ENCODE measurements at places on chromosomes 2 and 18.

- DNase-seq = no peak
Observed at GRCh38 chr2:72412214-72412613, 264.6 kb upstream of the CYP26B1 start.

DNA sequence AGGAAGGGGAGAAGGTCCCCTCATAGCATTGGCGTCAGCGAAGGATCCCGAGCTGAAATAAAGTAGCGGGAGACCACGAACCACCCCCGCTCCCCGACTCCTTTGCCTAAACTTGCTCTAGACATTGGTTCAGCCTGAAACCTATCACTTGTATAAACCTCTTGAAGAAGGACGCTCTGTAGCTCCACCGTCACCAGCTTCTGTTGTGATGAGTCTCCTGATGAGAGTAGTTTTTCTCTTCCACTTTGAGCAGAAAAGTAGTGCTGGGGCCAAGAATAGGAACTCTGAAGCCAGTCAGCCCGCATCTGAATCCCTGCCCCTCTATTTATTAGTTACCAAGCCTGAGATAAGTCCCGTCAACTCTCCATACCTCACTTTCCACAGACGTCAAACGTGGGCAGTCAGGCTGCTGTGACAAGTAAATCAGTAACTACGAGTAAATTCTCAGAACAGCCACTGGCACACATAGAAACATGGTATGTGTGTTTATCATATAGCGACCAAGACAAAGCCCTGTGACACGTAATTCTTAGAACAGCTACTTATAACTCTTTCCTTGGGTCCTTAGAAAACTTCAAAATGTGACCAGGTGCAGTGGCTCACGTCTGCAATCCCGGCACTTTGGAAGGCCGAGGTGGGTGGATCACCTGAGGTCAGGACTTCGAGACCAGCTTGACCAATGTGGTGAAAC lies 61.7 kb downstream of the CD226 start:
- DNase-seq = peak; percentile 73

DNA sequence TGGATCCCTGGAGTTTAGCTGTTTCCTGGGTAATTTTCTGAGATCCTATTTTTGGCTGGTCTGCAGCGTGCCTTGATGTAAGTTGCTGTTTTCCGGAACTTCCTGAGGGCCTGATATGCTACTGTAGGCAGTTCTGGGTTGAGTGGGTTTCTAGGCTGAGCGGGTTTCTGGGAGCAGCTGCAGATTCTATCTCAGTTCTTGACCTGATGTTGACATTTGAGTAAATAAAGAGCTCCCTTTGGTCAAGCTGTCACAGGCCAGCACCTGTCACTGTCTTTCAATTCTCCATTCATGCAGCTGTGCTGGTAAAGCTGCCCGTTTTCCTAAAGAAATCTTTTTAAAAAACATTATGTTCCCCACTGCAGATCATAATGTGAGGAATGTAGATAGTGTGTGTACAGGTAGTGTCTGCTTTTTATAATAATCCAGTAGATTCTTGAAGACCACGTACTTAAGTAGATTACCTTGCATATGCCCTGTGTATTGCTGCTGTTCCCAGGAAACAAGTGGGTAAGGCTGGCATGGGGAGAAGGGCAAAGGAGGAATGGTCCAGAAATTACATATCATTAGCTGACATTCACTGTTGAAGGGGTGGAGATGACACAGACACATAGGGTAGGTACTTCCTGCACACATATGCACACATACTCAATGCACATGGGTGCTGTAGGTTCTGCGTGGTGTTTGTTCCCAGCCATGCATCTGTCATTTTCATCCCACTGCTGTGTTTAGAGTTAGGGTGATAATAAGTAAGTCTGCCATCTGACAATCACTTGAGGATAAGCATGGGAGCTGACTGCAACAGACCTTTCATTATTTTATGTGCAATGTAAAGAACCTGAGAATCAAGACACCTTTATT lies 25.9 kb downstream of the CD28 start:
- no peak for DNase-seq

GRCh38 chr2:232666051-232666805 lies 30.9 kb upstream of the GIGYF2 start:
- no peak for DNase-seq

- peak; percentile 15 for DNase-seq
Observed at GRCh38 chr18:51278045-51278649, 80.7 kb upstream of the MEX3C start.

DNA sequence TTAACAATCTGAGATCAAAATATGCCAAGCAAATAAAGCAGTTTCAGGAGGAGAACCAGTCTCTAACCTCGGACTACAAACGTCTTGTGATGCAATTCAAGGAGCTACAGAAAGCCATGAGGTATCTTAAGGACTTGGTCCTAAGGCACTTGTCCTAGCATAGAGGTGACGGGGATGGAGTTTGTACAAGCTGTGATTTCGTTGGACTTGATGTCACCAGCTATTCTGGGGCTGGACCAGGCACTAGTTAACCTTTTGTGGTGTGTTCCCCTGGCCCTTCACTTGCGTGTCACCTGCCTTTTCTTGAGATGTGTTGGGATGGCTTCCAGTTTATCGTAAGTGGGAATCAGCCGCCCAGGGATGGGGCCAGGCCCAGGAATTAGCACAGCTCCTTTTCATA lies 33.7 kb downstream of the OTOF start:
- DNase-seq = no peak

DNA sequence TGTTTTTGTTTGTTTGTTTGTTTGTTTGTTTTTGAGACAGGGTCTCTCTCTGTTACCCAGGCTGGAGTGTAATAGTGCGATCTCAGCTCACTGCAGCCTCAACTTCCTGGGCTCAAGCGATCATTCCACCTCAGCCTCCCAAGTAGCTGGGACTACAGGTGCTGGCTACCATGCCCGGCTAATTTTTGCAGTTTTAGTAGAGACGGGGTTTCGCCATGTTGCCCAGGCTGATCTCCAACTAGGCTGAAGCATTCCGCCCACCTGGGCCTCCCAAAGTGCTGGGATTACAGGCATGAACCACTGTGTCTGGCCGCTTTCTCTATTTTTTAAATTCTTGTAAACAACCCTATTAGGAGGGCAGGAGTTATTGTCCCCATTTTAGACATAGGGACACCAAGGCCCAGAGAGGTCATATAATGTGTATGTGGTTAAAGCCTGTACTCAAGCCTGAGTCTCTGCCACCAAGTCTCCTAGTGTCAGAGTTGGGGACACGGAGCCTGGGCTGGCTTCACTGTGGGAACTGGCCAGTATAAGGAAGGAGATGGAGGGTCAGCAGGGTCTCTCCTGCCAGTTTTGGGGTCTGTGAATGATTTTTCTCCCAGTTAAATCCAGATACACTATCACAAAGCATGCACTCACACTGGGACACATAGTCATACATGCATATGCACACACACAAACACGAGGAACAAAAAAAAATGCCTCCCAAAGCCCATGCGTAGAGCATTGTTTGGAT lies 27.5 kb upstream of the MCFD2 start:
- no peak for DNase-seq

- DNase-seq = no peak
Observed at GRCh38 chr2:106948540-106948939, 62.6 kb upstream of the ST6GAL2 start.

Measured in CD4-positive, alpha-beta T cell treated with Interleukin-2 at 100 ng/mL for 4 hours (primary cell).